Right renal cortex interstitium (tissue), 3 donors: ENCODE measurements at places on chromosomes 5 and 9.

GRCh38 chr5:179331591-179332375 is 13.5 kb downstream of the ADAMTS2 start:
- DNase-seq, result no peak

DNA sequence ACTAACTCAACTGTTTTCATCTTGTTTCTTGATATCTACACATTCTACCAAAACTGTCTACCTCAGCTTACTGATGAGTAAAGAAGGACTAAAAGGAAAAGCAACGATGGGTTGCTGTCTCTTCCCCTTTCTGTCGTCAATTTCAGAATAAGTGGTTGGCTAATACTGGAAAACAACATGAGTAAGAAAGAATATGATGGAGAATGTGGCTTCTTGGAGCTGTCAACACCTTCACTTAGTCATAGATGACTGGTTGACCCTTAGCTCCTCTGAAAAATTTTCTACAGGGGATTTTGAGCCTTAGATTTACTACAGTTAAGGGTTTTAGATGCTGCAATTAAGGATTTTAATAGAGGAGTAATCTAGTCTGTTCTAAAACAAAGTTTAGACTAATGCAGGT is 797.9 kb downstream of the TLE4 start:
- no peak for DNase-seq

DNA sequence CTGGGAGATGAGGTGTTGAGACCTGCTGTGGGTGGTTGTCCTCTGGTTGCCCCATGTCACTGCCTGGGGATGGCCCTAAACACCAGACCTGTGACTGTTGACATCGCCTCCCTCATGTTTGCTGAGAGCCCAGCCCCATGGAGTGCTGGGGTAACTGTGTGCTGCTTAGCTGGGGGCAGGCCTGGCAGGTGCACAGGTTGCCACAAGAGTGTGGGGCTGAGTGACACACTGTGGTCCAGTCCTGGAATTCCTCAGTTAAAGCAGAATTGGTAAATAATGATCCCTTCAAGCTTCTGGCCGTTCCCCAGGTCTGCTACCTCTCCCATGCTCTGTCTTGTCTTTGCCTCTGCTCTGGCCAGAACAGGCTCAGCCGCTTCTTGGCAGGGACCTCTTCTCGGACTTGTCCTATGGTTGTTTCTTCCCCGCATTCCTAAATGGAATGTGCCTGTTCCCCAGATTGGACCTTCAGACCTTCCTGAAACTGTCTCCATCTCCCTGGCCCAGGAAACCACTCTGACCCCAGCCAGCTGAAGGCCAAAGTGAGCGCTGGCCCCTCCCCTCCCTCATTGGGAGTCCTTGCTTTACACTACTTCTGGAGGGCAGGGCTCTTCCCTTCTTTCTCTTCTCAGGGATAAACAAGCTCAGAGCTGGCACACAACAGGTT is 61.2 kb upstream of the PITX1 start:
- no peak for DNase-seq

DNA sequence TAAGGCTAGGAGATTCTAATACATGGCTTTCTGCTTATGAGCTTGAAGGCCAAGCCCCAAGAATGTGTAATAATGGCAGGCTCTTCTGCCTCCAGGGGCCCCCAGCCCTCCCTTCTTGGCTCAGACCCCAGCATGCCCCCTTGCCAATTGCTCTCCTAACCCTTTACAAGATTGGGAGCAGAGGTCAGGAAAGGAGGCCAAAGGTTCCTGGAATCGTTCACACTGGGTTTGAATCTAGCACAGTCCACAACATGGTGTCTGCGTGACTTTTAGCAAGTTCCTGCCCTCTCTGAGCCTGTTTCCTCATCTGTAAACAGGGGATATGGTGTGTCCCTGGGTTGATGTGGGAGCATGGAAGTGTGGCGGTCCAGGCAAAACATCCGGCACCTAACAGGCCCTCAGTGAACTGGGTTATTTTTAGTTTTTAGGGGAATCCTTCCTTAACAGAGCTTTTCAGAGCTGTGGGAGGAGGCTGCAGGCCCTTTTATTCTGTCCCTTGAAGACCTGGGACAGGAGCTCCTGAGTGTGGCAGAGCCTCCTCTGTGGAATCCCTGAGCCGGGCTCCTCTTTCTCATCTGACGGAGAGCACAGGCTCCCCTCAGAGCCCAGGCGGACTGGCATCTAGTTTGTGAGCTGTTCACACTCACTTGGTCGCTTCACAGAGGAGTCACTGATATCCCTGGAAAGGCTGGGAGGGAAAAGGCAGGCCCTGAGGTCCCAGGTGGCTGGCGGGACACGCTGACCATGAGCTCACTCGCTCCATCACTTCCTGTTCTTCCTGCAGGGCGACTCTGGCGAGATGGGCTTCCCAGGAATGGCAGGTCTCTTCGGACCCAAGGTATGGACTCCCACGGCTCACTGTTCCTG is 23.4 kb upstream of the ORM1 start:
- DNase-seq, result no peak

- no peak for DNase-seq
These were observed 39.3 kb downstream of the C9orf50 start for GRCh38 chr9:129581505-129582189.

- DNase-seq, result no peak
These were observed 265.9 kb upstream of the VLDLR start for GRCh38 chr9:2355697-2355983.

DNA sequence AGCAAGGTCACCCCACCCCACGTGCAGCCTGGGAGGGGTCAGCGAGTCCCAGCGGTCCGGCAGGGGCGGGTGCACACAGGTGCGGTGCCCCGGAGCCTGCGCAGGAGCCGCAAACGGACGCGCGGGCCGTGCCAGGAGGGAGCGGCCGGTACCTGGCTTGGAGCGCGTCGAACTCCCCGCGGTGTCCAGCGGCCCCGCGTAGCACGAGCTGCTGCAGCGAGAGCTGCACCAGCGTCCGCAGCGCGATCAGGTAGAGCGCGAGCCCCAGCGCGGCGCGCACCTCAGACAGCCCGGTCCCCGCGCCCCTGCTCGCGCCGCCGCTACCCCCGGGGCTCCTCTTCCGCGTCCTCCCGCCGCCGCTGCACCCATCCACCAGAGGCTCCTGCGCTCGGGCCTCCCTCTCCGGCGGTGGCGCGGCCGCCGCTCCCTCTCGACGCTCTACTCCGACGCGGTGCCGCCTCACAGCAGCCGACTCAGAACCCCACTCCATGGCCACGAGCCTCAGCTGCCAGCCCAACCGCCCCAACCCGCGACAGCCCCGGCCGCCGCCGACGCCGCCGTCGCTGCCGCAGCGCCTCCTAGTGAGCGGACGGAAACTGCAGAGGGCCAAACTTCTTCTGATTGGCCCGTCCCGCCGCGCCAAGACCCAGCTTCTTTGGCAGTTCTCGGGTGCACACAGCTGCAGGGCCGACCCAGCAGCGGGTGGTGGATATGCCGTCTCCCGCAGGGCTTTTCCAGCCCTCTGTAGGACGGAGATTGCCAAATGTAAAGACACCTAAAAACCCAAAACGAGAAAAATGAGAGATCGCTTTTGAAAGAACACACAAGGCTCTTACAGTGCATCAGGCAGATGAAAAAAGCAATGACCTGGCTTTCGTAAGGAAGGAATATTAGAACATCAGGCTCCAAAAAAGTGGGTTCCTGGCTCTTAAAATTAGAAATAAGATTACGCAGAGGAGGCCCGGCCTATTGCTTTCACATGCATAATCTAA is at the start of gene ERMP1:
ERMP1 (minus strand) TSS at position 580 of the 992 bp plus-strand sequence; CDS start at position 490, 90 bp downstream.
- DNase-seq, result peak; percentile 64

DNA sequence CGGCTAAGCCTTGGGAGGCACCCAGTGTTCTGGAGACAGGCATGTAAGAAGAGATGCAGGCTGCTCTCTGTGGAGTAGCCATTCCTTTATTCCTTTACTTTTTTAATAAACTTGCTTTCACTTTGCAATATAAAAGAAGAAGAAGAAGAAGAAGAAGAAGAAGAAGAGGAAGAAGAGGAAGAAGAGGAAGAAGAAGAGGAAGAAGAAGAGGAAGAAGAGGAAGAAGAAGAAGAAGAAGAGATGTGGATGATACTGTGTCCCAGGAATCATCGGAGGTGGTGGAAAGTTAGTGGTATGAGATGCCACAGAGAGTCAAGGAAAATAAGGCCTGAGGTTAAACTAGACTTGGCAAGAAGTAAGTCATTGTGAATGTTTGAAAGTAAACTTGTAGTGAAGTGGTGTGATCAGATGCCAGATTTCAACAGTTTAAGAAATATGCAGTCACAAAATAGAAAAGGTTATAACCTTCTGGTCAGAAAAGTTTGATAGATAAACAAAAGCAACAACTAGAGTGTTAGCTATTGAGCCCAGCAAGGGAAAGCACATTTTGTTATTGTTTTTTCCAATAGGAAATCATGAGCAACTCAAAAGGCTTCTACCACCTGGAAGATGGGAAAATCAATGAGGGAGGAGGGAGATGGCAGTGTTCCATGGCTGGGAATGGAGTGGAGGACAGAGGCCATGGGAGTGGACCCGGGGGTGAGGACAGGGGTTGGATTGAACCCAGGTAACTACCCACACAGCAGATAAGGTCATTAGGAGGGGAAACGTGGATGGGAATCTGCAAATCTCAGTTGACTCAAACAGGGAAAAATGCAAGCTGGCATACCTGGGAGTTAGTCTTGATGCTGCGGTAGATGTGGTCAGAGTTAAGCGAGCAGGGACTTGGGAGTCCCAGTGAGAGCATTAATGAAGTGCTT is 16.8 kb downstream of the AOPEP start:
- DNase-seq, result no peak

GRCh38 chr5:142072488-142072887 is 36.1 kb upstream of the NDFIP1 start:
- DNase-seq, result no peak
